ENCODE measurements at places on chromosomes 12 and 14.
A peak's percentile ranks its signal among the peaks of the same experiment; 100 is the strongest.

DNA sequence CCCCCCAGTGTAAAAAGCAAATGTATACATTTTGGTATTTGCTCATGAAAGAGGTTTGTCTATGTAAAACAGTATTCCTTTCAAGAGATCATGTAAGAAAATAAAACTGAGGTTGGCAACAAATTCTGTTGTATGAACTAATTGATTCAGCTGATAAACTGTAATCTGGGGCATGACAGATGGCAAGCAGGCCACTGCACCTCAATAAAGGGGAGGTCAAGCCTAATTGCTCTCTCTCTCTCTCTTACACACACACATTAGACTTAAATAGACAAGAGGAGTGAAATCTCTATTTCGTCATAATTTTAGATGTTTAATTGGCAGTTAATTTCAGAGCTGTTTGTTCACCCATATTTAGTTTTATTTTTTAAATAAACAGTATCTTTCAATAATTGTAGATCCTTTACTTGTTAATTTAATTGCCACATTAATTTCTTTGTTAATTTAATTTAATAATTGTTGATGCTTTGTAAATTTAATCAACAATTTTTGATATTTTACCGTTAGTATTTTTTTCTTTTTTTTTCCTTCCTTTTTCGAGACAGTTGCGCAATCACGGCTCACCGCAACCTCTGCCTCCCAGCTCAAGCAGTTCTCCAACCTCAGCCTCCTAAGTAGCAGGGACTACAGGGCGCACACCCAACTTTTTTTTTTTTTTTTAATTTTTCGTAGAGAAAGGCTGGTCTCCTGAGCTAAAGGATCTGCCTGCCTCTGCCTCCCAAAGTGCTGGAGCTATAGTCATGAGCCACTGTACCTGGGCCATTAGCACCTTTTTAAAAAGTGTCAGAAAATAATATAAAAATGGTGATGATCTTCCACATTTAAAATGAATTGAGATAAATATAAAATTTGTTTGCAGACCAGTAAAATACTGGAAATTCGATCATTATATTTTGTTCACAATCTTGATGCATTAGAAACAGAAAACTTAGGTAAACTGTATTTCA, 577.7 kb downstream of the SLC16A7 start:
- peak; percentile 42 for DNase-seq

- no peak for DNase-seq
Measured at GRCh38 chr14:73242357-73242901, 5.1 kb downstream of the PAPLN start.

DNA sequence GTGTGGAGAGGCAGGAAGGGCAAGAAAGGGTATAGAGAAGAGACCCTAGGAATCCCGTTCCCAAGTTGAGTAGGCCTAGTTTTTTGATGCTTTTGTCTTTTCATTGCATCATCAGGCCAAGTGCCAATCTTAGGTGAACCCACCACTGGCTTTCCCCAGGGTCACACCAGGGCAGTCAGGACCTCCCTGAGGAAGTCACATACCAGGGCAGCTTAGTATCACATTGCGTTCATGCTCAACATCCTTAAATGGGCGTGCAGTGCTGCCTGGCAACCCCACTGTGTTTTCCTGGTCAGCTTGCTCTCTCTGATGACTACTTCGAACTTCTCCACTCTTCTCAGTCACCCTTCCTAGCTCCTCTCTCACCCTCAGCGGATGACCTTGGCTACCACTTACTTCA, 9.0 kb downstream of the ASIC1 start:
- no peak for DNase-seq

- no peak for DNase-seq
Measured at GRCh38 chr14:60590991-60591414, 58.3 kb downstream of the SIX1 start.

GRCh38 chr12:84355561-84355960, 557.0 kb downstream of the SLC6A15 start:
- DNase-seq, result no peak
